MCF 10A (cell line): ENCODE measurements at places on chromosomes 12 and 14. TPM values are rescaled to one million over a fixed set of nuclear protein-coding genes. Genes with fewer than 3 reads are reported as not detected.

GRCh38 chr12:55771736-55772135, 28.8 kb downstream of the GDF11 start:
- H3K36me3 ChIP-seq = peaks cover 72% of the 10 kb centered on the region
- H3K27ac ChIP-seq = no peak overlapping the region
- no peak overlapping the region for H3K4me3 ChIP-seq
- no peak for DNase-seq

KANSL2 gene
- 35.3 and 44.2 TPM in 2 replicates for total RNA-seq

SLCO1B1 gene
- total RNA-seq = not detected in 2 replicates

TMEM116 gene
- 13.9 and 15.2 TPM in 2 replicates for total RNA-seq

DBX2 gene
- not detected in 2 replicates for total RNA-seq
